ENCODE measurements at places on chromosomes 6 and 20.

DNA sequence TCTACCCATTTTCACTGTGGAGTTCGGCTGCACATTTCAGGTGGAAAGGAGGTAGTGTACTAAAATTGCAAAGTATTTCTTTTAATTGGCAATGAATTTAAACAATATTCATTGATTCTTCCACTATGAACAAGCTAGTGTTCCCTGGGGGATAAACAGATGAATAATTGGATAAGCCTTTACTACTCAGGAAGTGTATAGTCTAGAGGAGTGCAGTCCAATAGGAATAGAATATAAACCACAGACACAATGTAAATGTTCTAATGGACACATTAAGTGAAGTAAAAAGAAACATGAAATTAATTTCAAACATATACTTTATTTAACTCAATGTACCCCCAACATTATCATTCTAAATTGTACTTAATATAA lies 28.7 kb downstream of the SGK1 start:
- no peak for DNase-seq

DNA sequence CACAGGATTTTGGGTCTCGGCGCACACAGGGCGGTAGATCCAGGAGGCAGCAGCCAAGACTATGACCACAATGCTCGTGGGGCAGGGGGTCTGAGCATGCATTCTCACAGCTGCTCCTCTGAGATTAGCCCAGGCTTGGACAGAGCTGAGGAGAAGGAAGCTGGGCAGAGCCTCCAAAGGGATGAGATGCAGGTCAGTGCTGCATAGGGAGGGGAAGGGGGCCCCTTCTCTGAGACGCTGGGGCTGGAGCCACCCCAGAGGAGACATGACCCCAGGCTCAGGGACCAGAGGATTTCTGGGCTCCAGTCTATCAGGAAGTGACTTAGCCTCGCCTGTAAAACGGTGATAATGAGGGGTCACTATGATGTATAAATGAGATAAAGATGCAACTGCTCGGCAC lies 93.9 kb downstream of the BFSP1 start:
- DNase-seq, result no peak

GRCh38 chr6:168302534-168302933 lies 17.0 kb downstream of the DACT2 start:
- no peak for DNase-seq

DNA sequence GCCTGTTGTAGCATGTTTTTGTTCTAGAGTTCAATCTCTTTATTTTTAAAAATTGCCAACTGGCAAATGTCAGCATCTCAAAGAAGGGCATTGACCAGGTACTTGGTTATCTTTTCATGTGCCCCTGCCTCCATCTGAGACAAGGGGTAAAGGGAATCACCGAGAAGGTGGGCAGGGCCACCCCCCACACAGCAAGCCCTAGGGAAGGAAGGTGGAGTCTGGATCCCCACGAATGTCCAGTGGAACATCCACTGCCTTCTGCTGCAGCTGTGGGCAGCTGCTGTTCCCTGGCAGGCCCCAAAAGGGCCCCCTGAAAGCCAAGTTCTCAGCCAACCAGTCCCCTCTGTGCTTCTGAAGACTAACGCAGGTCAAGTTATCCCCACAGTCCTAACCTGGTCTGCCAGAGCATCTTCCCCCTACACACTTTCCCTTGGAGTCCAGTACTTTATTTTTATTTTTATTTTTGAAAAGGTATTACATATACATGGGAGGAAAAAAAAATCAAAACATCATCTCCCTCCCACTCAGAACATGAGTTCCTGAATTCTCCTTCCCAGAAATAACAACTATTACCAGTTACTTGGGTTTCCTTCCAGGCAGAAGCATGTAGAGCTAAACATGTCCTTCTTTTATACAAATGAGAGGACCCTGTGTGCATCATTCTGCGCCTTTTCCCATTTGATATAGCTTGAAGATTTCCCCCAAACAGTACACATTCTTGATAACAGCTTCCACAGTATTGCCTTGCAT lies 253.7 kb downstream of the MAFB start:
- no peak for DNase-seq
